ENCODE measurements at places on chromosomes 6 and 20.

DNA sequence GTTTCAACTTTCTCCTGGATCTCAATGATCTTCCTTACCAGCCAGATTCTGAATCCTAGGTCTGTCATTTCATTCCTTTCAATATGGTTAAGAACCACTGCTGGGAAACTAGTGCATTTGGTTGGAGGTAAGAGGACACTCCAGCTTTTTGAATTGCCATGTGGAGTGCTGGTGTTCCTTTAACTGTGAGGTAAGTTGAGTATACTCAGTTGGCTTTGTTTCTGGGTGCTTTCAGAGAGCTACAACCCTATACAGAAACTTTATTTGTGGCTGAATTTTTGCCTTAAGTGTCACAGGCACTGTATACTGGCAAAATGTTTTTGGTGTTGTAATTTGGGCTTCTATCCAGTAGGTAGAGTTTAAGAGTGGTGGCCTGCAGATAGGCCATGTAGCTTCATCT lies 175.8 kb downstream of the TBC1D32 start:
- no peak for DNase-seq

- no peak for DNase-seq
These were observed 73.7 kb upstream of the EYS start for GRCh38 chr6:65780691-65781090.

DNA sequence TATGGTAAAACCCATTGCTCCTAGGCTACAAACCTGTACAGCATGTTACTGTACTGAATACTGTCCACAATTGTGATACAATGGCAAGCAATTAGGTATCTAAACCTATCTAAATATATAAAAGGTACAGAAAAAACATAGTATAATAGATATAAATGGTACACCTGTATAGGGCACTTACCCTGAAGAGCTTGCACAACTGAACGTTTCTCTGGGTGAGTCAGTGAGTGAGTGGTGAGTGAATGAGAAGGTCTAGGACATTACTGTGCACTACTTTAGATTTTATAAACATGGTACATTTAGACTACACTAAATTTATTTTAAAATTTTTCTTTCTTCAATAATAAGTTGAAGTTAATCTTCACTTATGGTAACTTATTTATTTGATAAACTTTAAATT lies 119.9 kb upstream of the CEP85L start:
- DNase-seq: no peak

GRCh38 chr20:38809942-38810341 lies 4.4 kb downstream of the PPP1R16B start:
- no peak for DNase-seq

- no peak for DNase-seq
These were observed 25.4 kb downstream of the ZMYND8 start for GRCh38 chr20:47330933-47331708.

DNA sequence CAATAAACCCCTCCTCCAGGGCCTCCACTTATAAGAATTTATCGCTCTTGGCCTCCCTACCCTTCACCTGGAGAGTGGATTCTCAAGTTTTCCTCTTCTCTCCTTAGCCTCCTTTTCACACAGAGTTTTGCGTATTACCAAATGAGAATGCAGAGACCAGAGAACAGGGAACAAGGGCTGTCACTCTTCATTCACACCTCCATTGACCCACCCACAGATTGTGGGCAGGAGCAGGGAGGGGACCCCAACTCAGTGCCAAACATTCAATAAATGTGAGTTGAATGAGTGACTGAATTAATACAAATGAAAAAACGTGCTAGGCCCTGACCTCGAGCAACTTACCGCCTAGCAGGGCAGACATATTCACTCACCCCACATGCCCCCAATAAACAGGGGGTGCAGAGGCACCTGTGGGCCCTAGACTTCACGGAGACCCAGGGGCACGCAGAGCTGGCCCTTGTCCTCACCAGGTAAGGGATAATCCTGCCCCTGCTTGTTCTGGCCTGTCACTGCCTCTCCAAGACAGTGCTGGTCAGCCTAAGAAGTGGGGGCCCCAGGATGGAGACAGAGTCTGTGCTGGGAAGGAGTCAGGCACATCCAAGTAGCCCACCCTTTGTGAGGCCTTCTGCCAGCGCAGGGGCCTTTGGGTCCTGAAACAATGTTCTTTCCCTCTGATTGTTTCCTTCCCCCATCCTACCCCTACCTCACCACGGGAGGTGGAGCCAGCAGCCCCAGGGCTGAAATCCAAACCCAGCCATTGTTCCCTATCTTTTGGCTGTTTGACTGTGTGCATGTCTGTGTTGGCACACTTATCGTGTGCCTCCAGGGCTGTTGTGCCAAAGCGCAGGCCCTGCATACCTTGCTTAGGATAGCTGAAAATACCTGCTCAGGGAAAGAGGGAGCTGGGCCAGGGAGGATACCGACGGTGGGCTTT lies 8.4 kb upstream of the TJAP1 start:
- DNase-seq: no peak

GRCh38 chr6:21501815-21502214 lies 91.7 kb upstream of the SOX4 start:
- no peak for DNase-seq

GRCh38 chr6:148850964-148851363 lies 104.1 kb downstream of the UST start:
- no peak for DNase-seq

- no peak for DNase-seq
These were observed 192.5 kb downstream of the EPHA7 start for GRCh38 chr6:93226822-93227221.

- DNase-seq: no peak
These were observed 9.9 kb upstream of the BAK1 start for GRCh38 chr6:33589731-33590530.

- no peak for DNase-seq
These were observed 9.5 kb downstream of the FAM120B start for GRCh38 chr6:170316071-170316470.

GRCh38 chr20:45449528-45449927 lies 20.0 kb upstream of the WFDC2 start:
- no peak for DNase-seq

DNA sequence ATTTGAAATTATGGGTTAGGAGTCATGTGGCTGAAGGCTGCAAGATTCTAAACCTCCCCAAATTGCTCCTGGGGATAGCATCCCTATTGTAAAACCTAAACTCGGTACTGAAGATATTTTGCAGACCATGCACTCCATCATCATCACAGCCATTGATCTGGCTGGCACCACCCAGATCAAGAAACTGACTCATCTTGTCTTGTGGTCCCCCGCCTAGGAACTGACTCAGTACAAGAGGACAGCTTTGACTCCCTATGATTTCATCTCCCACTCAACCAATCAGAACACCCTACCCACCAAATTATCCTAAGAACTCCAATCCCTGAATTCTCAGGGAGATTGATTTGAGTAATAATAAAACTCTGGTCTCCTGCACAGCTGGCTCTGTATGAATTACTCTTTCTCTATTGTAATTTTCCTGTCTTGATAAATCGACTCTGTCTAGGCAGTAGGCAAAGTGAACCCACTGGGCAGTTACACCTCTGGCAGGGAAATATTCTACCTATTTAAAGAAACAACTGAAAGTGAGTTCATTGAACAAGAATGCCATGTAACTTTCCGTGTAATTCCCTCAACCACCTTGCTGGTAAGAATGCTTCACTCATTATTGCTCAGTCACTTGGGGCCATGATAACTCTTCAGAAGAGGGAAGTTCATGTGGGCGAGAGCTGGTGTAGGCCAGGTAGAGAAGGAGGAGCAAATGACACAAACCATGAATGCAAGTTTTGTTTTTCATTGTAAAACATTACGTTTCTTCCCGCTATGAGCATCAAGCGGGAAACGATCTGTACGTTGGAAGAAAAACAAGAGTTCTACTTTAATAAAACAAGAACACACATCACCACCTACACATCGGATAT lies 602.9 kb upstream of the ARID1B start:
- DNase-seq: no peak

DNA sequence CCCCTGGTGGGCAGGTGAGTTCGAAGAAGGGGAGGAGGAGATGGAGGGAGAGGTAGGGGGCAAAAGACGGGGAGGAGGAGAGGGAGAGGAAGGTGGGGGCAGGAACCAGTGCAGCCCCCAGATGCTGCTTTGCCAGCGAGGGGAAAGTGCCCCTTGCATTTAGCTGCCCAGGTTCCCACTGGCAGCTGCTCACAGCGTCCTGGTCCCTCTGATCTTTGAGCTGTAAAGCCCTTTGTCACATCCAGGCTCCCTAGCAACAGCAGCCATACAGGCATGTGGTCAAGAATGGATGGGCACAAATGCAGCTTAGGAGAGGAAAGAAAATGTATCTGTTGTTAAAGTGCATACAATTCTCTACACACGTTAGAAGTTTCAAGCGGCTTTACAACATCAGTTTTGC lies 160.9 kb downstream of the CD83 start:
- no peak for DNase-seq

DNA sequence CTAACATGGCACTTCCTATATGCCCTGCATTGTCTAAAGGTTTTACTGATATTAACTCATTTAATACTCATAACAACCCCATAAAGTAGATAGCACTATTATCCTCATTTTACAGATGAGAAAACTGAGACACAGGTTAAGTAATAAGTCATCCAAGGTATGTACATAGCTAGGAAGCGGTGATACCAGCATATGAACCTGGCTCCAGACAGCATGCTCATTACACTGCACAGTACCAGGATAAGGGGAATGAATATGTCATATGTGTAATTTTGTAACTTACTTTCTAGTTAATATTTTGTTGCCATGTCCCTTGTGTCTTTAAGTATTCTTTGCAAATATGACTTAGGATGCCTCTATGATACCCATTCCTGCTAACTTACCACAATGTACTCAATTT lies 53.2 kb upstream of the PBOV1 start:
- no peak for DNase-seq

GRCh38 chr6:11653028-11653583 lies 115.6 kb downstream of the TMEM170B start:
- no peak for DNase-seq

- no peak for DNase-seq
These were observed 34.2 kb upstream of the TBXT start for GRCh38 chr6:166201878-166202277.

- no peak for DNase-seq
These were observed 29.1 kb upstream of the STX16 start for GRCh38 chr20:58621906-58622548.

GRCh38 chr20:2131366-2131765 lies 29.7 kb downstream of the STK35 start:
- DNase-seq: no peak

GRCh38 chr6:36324715-36325114 lies 12.0 kb downstream of the BNIP5 start:
- no peak for DNase-seq

GRCh38 chr20:13852306-13852705 lies 67.5 kb downstream of the NDUFAF5 start:
- DNase-seq: no peak

DNA sequence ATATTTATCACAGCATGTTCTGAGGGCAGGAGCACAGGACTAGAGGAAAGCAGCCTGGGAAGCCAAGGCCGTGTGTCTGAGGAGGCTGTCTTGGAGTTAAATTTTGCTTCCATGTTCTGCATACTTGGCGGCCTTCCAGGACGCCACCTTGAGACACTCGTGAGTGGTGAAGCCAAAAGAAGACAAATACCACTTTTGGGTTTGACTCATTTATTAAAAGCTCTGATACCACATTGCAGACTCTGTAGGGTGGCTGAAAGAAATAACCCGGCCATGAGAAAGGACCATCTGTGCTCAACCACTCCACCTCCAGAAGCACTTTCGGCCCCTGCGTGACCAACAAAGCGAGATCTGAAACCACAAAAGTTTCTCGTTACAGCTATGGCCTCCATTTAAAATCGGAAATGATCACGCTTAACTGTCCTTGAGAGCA lies 120.0 kb downstream of the TMEM242 start:
- DNase-seq: no peak

- no peak for DNase-seq
These were observed 84.4 kb upstream of the STMND1 start for GRCh38 chr6:17017416-17017815.

DNA sequence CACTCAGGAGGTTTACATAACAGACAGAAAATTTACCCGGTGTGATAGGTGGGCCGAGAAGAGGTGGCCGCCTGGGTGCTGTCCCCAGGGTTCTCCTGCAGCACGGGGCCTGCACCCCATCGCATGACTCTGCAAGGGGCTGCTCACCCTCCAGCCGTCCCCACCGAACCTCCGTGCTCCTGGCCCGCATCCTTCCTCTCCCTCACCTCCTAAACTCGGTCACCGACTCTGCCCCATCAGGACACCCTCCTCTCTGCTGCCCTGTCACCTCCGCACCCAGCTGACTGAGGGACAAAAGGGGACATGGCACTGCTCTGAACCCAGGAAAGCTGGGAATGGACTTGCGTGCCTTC lies 147.6 kb downstream of the SYNDIG1 start:
- DNase-seq: no peak

DNA sequence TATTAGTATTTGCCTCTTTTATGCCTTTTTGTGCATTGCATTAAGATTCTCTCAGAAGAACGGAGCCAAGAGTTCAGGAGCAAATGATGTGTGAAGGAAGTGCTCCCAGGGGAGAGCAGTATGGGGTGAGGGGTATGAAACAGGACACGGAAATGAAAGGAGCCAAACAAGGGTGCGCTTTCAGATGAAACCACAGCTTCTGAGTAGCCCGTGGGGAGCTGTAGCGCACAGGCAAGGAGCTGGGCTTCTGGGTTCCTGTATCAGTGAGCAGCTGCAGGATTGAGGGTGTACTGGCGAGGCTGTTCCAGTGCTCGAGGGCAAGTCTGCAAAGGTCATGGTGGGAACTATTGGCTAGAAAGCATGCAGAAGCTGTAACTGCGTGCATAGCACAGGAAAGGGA lies 25.4 kb downstream of the ANKEF1 start:
- no peak for DNase-seq

DNA sequence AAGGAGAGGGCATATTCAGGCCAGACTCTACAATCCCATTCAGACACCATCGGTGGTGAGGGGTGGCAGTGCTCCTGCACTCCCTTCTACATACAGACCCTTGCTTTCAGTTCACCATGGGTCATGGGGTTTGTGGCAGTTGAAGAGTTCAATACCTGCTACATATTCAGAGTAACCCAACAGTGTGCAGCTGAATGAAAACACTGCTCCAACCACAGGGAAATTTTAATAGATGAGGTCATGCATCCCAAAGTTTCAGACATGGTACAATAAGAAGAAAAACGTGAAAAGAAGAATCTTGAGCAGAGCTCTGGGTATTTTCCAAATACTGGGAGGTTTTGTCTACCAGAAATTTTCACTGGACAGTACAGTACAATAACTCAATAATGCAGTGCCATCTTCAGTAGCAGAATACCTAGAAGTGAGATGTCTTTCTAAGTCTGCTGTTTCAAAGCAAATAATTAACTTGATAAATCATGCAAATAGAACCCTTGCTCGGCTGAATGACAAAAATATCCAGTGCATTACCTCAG lies 162.1 kb downstream of the PTPRK start:
- no peak for DNase-seq

GRCh38 chr6:32983964-32984621 lies 15.7 kb downstream of the BRD2 start:
- no peak for DNase-seq

All from NCI-H2081 treated with DMSO at 0.1 percent for 48 hours (cell line).